ENCODE measurements at places on chromosomes 3 and 15.
A peak's percentile ranks its signal among the peaks of the same experiment; 100 is the strongest.

DNA sequence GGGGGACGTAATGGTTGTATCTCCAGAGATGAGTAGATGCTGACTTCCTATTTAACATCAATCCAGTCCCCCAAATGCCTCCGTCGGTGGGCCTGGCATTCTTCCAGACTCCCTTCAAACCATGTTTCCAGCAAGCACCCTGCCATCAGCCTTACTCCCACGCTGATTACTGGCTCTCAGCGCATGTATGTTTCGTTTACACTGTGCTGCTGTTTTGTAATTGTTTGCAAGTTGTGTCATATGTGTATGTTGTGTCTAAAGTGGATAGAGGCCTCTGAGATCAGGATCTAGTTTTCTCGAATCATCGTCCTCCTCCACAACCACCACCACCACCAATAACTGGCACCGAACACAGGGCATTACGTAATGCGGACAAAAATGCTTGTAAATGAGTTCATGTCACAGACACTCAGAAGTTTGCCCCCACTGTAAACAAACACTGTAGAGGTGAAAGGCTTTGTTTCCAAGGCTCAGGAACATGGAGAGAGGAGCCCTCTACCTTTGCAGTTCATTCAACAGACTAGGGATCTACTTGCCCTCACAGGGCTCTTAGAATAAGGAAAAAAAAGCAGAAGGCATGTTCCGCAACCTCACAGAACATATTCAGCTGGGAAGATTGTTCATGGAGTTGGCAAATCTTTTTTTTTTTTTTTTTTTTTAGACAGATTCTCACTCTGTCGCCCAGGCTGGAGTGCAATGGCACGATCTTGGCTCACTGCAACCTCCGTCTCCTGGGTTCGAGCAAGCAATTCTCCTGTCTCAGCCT, 46.1 kb upstream of the SEMA4B start:
- DNase-seq = no peak

DNA sequence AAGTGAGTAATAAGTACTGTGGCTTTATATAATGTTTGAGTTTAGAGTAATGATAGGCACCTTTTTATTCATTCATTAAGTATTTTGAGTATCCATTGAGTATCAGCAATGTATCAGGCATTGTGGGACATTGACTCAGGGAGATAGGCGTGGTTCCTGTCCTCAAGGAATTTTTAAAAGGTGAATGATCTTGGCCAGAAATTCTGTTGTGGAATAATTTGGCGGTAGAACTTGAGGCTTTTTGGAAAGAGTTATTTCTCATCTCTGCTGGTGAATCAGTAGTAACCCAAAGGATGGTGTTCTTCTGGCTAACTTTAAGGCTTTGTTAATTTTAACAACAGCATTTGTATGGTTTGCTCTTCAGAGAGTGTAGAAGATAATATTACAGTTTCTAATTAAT, 2.0 kb downstream of the RAB7A start:
- no peak for DNase-seq

GRCh38 chr3:57059411-57059810, 1.1 kb upstream of the SPATA12 start:
- no peak for DNase-seq

DNA sequence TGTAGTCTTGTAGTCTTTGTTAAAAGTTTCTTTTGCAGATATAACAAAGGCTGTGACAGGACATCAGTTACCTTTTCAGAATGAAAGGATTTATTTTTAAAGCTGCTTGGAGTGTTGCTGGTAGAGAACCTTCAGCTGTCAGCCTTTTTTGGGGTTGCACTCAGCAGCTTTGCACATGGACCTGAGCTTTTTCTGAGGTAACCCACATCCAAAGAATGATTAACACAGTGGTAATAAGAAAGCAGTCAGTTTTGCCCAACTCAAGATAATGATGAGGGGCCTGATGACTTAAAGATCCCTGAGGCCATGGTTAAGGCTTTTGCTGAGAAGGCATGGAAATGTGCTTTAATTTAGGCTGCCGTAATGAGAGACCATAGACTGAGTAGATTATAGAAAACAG, 1042.7 kb downstream of the PLOD2 start:
- no peak for DNase-seq

GRCh38 chr3:25724948-25725645, 58.1 kb downstream of the NGLY1 start:
- no peak for DNase-seq

DNA sequence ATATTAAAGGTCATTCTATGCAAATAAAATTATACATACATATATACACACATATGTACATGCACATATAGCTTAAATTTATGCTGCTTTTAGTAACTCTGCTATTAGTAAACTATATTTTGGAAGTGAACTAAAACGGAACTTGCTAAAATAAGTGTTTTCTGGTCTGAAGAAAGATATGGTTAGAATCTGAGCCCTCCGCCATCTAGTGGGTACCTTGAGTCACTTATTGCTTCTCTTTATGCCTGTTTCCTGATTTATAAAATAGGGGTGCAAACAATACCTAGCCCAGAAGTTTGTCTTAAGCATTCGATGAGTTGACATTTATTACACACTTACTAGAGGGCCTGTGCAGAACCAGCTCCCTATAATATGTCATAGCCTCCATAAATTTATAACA, 255.7 kb downstream of the CNTN6 start:
- no peak for DNase-seq

DNA sequence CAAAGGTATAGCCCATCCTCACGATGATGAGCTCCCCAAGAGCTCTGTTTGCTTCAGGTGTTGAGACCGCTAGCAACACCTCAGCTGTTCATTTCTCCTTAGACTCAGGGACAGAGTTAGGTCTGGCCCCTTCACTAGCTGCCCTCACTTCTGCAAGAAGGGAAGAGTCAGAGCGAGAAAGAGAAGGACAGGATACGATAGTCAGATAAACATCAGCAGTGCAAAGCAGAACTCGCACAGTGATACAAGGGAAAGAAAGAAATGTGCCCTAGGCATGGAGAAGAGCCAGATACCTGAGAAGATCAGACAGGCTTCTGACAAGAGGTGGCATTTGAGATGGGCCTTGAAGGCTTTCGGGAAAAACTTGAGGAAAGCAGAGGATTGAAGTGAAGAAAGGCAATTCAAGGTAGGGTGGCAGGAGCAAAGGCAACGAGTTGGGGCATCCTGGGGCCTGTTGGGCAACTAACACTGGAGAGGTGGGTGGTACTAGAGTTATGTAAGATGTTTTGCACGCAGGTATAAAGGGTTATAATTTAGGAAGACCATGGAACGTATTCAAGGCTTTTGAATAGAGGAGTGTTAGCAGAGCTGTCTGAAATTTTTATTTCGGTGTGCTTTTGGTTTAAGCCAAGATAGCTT, 106.0 kb downstream of the PGPEP1L start:
- no peak for DNase-seq

DNA sequence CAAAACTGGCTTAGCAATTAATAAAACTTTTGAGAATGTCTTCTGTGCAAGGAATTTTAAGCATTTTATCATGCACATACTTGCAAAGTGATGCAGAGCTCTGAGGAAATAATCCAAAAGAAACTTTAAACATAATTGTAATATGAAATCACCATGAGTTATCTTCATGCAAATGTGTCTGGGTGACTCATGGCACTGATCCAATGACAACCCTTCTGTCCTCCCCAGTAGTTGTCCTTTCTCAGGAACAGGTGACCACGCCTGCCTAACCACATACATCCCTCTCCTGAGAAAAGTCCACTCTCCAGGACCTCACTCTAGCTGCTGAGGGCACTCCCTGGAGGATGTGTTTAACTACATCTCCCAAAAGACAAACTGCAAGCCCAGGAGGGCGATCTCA, 530.6 kb upstream of the IL12A start:
- DNase-seq = no peak

- no peak for DNase-seq
Measured at GRCh38 chr15:59933607-59934006, 70.5 kb upstream of the FOXB1 start.

DNA sequence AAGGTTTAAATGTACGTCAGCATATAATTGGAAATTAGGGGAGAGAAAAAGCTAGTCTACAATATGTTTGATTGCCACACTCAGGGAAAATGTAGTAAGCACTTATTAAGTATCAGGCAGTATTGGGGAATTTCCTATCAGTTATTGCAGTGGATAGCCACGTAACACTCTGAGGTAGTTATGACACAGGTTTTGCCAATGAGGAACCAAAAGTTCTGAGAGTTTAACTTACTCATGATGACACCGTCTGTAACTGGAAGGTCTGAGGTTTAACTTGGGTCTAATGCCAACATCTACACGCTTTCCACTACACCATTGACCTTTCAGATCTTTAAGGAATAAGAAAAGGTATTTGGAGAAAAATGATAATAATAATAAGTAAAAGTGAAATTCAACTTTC, 89.5 kb downstream of the ZMAT3 start:
- no peak for DNase-seq

GRCh38 chr3:43970351-43970750, 271.3 kb upstream of the TOPAZ1 start:
- no peak for DNase-seq

DNA sequence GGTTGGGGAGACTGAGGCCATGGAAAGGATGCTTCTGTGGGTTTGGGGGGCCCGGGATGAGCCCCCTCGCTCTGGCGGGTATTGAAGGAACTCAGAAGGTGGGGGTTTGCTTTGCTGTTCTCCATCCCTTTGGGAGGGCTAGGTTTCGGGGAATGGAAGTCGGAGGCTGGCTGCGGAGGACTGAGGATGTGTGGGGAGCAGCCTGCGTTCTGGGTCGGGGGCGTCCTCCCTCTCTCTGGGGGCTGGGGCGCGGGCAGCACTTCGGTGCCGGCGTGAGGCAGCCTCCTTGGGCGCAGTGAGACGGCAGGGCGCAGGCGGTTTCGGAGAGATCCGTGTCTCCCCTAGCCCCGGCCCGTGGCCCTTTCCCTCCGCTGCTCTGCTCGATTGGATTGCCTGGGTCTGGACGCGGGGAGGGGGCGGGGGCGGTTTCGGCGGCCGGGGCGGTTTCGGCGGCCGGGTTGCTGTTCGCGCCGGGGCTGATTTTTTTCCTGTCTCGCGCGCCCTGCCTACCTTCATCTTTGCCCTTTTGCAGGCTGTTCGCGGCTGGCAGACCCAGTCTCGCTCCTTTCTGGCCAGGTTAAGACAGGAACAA, 1.4 kb downstream of the PTPRG start:
- peak; percentile 65 for DNase-seq

- DNase-seq = no peak
Measured at GRCh38 chr3:16743276-16743675, 138.1 kb upstream of the DAZL start.

DNA sequence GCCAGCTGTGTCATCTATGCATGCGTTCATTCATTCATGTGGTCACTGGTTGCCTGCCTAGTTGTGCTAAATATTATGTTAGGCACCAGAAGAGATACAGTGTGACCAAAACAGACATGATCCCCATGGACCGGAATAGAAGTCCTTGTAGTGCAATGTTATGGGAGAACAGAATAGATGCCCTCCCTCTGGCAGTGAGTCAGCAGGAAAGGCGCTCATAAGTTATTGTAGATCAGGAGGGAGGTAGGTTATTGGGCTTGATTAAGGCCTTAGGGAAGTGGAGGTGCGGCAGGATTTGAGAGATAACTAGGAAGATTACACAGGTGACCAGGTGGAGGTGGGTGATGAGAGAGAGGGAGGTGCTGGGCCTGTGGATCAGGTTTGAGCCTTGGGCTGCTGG, 5.2 kb downstream of the MCTP2 start:
- DNase-seq = no peak

- DNase-seq = no peak
Measured at GRCh38 chr3:29649815-29650547, 369.1 kb downstream of the RBMS3 start.

DNA sequence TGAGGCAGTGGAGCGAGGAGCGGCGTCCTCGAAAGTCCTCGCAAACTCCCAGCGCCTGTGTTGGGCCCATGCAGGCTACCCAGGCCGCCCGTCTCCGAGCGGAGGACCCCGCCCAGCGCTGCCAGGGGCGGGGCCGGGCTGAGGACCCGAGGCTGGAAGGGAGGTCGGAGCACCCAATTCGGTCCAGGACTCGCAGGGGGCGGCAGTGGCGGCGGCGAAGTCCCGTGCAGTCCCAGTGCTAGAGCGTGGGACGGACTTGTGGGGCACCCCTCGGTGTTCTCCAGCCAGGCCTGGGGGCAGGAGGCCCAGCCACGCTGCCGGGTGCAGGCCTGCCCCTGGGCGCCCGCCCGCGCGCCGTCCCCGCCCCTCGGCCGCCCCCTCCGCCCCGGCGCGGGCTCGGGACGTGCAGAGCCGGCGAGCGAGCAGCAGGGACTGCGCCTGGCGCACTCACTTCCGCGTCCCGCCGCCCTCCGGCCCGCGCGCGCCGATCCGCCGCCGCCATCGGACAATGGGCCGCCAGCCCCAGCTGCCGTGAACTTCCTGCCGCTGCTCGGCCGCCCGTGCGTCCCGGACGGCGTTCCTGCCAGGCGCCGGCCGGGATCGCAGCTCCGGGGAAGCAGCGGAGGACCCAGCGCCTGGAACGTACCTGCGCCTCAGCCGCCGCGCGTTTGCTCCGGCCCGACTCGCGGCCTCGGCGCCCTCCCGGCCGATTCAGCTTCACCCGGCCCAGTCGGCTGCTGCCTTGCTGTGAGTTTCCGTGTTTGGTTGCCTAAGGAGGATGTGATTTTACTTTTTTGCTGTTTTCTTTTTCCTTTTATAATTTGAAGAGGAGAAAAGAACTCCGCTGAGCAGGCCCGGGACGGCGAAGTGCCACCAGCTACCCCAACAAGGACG, 596 bp upstream of the LIMD1 start:
- DNase-seq = peak; percentile 68

DNA sequence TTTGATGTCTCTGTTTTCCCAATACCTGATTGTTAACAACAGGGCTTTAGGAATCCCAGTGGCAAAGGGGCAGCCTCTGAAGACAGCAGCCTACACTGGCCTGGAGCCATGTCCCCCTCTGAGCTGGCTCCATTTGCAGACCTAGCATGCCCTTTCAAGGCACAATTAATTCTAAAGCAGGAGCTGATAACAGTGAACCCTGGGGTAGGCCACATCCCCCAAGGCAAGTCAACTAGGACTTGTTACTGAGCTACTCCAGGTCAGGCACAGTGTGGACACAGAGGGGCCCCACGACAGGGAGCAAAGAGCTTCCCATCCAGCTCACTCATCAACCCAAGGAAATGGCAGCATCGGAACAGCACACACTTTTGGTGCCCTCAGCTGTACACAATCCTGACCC, 51.9 kb downstream of the SPSB4 start:
- no peak for DNase-seq

- no peak for DNase-seq
Measured at GRCh38 chr3:48896936-48897335, 1.7 kb downstream of the SLC25A20 start.

GRCh38 chr3:186511245-186511644, 32.9 kb downstream of the CRYGS start:
- no peak for DNase-seq

DNA sequence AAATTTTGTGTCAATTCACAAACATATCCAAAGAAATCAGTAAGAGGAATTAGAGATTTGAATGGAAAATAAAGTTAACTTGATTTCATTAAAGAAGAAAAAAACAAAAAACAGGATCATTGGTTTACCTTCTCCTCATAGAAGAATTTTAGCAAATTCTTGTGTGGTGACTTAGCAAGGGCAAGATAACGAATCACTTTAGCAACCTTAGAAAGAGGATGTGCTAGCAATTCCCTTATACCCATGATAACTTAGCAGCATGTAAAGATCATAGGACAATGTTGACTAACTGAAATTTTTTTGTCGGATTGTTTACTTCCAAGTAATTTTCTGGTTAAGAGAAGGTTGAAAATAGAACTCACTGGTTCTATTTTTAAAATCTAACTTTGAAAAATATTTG, 609.3 kb downstream of the GBE1 start:
- DNase-seq = no peak
